Activated effector memory CD4-positive, alpha-beta T cell treated with Interleukin-2 at 50 U/mL for 16 hours (primary cell): ENCODE measurements at places on chromosomes 11 and 22.

- no peak for DNase-seq
Measured at GRCh38 chr11:12914400-12914912, 94.7 kb upstream of the RASSF10 start.

GRCh38 chr22:47377926-47378560, 615.6 kb downstream of the TBC1D22A start:
- DNase-seq = no peak

- DNase-seq = no peak
Measured at GRCh38 chr22:27139935-27140511, 482.6 kb downstream of the MIAT start.

DNA sequence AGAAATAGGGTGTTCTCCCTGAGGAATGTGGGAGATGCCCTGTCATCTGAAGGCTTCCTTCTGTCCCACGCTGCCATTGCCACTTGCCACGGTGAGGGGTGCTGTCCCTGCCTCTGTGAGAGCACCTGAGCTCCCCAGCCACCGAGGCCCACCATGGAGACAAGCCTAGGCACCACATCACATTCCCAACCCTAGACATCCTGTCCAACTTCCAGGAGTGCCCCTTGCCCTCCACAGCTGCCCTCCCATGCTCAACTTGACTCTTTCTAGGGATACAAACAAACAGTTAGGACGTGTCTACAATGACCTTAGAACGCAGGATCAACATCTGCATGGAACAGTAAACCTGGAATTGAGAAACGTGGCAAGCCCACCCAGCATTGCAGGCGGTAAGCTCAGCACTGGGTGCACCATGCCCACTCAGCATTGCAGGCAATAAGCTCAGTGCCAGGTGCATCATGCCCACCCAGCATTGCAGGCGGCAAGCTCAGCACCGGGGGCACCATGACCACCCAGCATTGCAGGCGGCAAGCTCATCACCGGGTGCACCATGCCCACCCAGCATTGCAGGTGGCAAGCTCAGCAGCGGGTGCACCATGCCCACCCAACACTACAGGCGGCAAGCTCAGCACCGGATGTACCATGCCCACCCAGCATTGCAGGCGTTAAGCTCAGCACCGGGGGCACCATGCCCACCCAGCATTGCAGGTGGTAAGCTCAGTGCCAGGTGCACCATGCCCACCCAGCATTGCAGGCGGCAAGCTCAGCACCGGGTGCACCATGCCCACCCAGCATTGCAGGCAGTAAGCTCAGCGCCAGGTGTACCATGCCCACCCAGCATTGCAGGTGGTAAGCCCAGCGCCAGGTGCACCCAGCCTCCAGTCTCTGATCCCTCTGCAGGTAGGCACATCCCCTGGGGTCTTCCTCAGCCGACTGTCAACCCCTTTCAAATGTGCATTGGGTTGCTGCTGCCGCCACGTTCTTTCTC, 1463.9 kb downstream of the TBC1D22A start:
- DNase-seq = no peak

GRCh38 chr11:64252003-64252872, 908 bp downstream of the PLCB3 start:
- DNase-seq = no peak

DNA sequence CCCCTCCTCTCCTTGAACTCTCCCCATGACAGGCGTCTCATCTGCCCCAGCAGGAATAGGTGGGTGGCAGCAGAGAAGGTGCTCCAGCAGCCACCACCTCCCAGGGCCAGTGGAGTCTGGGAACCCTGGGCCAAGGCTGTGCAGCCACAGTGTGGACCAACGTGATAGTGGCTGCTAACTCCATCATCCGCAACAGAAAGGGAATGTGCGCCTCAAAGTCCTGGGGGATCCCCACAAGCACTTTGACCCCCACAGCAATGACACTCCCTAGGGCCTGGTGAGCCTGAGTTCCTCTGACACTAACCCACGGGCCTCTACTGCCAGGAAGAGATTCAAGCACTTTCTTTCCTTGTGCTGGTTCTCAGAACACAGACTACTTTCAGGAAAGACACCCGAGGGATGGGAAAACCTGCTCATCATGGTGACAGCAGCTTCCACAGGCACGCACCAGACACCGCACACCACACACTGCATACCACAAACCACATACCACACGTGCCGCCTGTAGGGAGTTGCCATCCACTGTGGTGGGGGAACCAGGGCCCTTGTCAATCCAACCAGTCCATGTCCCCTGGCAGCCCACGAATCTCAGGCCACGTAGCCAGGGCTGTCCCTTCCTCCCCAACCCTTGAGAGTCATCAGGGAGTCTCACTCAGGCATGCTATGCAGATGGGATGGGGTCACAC, 3.4 kb upstream of the SLC25A1 start:
- no peak for DNase-seq

DNA sequence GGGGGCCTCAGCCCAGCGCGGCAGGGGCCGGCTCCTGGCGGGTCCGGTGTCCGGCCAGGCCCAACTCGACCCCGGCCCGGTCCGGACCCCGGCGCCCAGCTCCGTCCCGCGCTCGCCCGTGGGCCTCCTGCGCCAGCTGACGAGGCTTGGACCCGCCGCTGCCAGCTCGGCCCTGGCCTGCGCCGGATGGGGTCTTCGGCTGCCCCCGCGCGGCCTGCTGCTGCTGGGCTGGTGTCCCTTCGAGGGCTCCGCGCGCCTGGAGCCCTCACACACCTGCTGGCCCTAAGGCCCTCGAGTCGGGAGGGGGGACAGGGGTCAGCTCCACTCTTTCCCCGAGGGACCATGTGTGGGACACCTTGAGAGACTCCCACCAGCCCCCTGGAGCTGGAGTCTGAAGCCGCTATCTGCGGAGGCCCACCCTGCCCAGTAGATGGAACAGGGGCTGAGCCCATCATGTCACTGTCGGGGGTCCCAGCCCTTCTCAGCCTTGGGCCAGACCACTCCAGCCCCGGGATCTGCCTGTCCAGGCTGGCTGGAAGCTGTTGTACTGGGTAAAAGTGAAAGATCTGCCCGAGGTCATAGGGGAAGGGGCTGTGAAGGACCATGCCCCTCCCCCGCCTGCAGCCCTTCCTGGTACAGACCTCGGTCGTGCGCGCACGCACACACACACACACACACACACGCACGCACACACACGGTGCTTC, 768 bp upstream of the CDKN1C start:
- DNase-seq = no peak

GRCh38 chr22:49933236-49934159, 15.1 kb downstream of the CRELD2 start:
- DNase-seq = no peak

GRCh38 chr11:79697905-79698304, 257.1 kb upstream of the TENM4 start:
- DNase-seq = no peak
